Lower leg skin (tissue), 4 donors: ENCODE measurements at places on chromosomes 16 and 17. TPM values are rescaled to one million over a fixed set of nuclear protein-coding genes. Genes with fewer than 3 reads are reported as not detected.

The STX1B gene
- total RNA-seq = 1.4 TPM

The KRT25 gene
- total RNA-seq = 0.59 TPM

The CSNK2A2 gene
- 137 TPM for total RNA-seq

The CYBC1 gene
- total RNA-seq = 48.8 TPM

The PDPR gene
- 14.2 TPM for total RNA-seq

The CNP gene
- 63.8 TPM for total RNA-seq

The SLC52A1 gene
- total RNA-seq = 3.3 TPM

The C17orf100 gene
- 0.81 TPM for total RNA-seq

The MAP3K14 gene
- 8.1 TPM for total RNA-seq

The EXOC3L1 gene
- total RNA-seq = 2.1 TPM

The SLC4A1 gene
- total RNA-seq = not detected

The SLC5A11 gene
- total RNA-seq = not detected

The SNAI3 gene
- 0.39 TPM for total RNA-seq

The CCL4 gene
- total RNA-seq = not detected

The TSPAN10 gene
- not detected for total RNA-seq

The MYO15A gene
- 0.47 TPM for total RNA-seq

The SLC12A3 gene
- not detected for total RNA-seq

The MSLN gene
- not detected for total RNA-seq

The UTS2R gene
- total RNA-seq = not detected

The ASIC2 gene
- total RNA-seq = not detected

The RDM1 gene
- total RNA-seq = not detected

The ABCC3 gene
- total RNA-seq = 26.5 TPM

The CLDN6 gene
- not detected for total RNA-seq

The TP53TG3D gene
- 0.84 TPM for total RNA-seq

The LCAT gene
- total RNA-seq = 11.0 TPM

The QRICH2 gene
- 0.88 TPM for total RNA-seq

The HSPB9 gene
- not detected for total RNA-seq

The TEKT5 gene
- total RNA-seq = 0.93 TPM

The SRCIN1 gene
- 12.0 TPM for total RNA-seq

The AOC3 gene
- 8.1 TPM for total RNA-seq
